ENCODE measurements at places on chromosomes 12 and 14. TPM values are rescaled to one million over a fixed set of nuclear protein-coding genes. Genes with fewer than 3 reads are reported as not detected.
A peak's percentile ranks its signal among the peaks of the same experiment; 100 is the strongest.

- DNase-seq = no peak
Measured at GRCh38 chr12:120142231-120142877, 25.8 kb upstream of the RAB35 start.

DNA sequence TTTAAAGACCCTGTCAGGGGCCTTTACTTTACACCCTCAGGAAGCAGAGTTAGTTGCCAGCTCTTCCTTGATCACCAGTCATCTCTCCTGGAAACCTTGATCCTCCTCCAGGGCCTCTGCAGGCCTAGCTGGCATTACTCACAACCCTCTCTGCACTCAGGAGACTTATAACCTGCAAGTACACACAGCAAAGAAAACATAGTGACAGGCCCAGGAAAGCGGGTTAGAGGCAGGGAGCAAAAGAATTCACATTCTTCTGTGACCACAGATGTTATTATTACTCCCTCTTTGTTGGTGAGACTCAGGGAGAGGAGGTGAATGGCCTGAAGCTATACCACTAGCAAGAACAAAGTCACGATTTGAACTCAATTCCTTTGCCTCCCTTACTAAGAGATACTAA, 87.4 kb downstream of the OR11H12 start:
- no peak for DNase-seq

DNA sequence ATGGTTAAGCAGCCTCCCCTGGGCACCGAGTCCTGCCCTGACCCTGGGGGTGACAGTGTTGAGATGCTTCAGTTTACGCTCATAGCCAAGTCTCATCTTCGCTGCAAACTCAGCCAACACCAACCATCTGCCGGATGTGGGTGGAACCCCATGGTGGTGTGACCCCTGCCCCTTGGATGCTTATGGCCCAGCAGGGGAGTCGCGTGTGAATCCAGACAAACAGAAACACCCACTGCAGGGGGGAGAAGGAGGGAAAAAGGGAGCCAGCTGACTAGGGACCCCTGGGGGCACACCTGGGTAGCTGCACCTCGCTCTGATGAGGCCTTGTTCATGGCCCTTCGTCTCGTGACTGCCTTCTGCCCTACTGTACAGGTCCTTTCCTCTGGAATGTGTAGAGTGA, 23.8 kb downstream of the AACS start:
- DNase-seq = no peak

GRCh38 chr12:99521664-99522063, 125.9 kb upstream of the GARIN6 start:
- DNase-seq = no peak

LHX5 gene
- not detected for total RNA-seq

- no peak for DNase-seq
Measured at GRCh38 chr14:97137705-97138104, 340.5 kb downstream of the VRK1 start.

EGLN3 gene
- 13.2 TPM for total RNA-seq

MAP1LC3B2 gene
- total RNA-seq = 1.0 TPM

HAL gene
- total RNA-seq = 3.8 TPM

- DNase-seq = no peak
Measured at GRCh38 chr12:117360551-117361346, 677 bp downstream of the NOS1 start.

DNA sequence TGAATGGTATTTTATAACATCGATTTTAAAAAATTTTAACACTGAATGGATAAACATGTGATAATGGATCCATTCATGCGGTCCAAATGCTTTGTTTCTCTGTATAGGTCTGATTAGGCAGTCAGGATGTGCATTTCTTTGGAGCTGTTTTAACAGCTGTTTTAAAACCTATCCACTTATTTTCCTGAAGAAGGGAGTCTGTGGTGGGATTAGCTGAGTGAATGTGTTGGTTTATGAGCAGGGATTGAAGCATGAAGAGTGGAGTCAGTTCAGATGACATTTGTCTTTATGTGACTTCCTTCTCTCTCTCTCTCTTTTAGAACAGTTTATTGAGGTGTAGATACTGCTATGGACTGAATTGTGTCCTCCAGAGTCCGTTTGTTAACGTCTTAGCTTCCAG, 37.7 kb downstream of the GLT8D2 start:
- DNase-seq = no peak

GRCh38 chr14:97066068-97066899, 269.1 kb downstream of the VRK1 start:
- DNase-seq = no peak

CNTN1 gene
- total RNA-seq = 25.2 TPM

DNA sequence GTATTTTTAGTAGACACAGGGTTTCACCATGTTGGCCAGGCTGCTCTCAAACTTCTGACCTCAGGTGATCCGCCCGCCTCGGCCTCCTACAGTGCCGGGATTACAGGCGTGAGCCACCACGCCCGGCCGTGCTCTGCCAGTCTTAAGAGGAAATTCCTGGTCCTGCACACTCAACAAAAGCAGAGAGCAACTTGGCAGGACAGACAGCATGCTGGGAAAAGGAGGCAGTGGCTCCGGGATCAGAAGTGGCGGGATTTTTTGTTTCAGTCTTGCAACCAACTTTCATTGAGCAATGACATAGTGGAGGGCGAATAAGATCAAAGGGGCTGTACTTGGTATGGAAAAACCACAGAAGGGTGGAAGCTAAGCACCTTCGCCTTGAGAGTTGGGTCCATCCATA, 2.1 kb downstream of the CKAP4 start:
- DNase-seq = no peak

GRCh38 chr12:104583301-104583700, 126.6 kb downstream of the CHST11 start:
- no peak for DNase-seq

- no peak for DNase-seq
Measured at GRCh38 chr12:104232609-104233280, 17.2 kb downstream of the TXNRD1 start.

GLS2 gene
- 7.0 TPM for total RNA-seq

- no peak for DNase-seq
Measured at GRCh38 chr14:98608071-98609060, 663.6 kb downstream of the BCL11B start.

- DNase-seq = no peak
Measured at GRCh38 chr12:81284137-81284536, 206.3 kb downstream of the ACSS3 start.

GNB3 gene
- total RNA-seq = 6.3 TPM

- DNase-seq = peak; percentile 20
Measured at GRCh38 chr14:95387826-95388445, 68.2 kb upstream of the CLMN start.

- DNase-seq = no peak
Measured at GRCh38 chr12:116376354-116377193, 99.1 kb upstream of the MED13L start.
